ENCODE measurements at places on chromosomes 1 and 21. TPM values are rescaled to one million over a fixed set of nuclear protein-coding genes. Genes with fewer than 3 reads are reported as not detected.

The BRINP3 gene
- not detected for total RNA-seq

The REN gene
- not detected for total RNA-seq

The LMX1A gene
- total RNA-seq, result not detected

The DMBX1 gene
- not detected for total RNA-seq

The GNAI3 gene
- total RNA-seq, result 6.7 TPM

The SPATA21 gene
- total RNA-seq, result not detected

The LDLRAD1 gene
- total RNA-seq, result not detected

All from Caki2 (cell line).